ENCODE measurements at places on chromosomes 7 and 10.

DNA sequence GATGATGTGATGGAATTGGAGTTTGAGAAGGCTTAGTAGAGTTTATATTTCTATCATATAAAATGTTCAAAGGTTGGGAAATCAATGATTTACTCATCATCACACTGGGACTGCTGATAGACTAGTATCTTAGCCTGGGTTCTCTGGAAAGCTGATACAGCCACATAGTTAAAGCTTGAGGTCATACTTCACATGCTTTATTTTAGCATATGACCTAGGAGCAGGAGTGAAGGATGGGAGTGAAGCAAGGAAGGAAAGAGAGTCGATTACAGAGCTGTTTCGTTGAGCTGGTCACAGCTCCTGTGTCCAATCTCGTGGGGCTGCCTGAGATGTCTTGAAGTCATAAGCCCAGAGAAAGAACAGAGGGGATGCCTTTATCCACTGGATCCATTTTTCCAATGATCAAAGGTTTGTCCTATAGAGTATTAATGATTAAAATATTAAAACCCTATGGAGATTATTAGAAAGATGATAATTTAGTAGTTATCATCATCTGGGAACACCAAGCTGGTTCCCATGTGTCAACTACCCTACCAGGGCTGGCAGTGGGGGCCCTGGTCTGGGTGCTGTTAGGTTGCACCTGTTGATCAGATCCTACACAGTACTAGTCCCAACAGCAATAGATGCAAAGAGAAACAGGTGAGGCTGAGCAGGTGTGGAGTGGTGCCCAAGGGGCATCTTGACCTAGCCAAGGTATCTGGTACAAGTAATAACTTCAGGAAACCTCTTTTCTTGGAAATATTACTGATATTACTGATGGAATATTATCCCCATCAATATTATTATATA lies 77.8 kb downstream of the BAMBI start:
- no peak for DNase-seq

- no peak for DNase-seq
Measured at GRCh38 chr10:124291001-124291701, 127.6 kb downstream of the OAT start.

DNA sequence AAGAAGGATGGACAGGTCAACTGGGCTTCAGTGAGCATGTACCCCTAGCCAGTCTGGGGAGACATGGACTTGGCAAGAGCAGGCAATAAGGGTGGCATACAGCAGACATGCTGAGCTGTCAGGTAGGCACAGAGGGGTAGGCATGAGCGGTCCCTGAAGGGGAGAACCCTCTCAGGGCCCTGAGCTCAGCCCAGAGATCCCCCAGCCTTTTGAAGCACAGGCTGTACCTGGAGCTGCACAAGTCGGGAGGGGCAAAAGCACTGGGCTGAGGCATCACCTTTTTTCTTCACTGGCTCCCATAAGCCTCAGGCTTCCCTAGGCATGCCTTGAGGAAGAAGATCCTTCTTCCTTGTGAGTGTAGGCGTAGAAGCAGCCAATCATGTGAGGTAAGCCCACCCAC lies 42.3 kb downstream of the ZNF727 start:
- DNase-seq, result no peak

DNA sequence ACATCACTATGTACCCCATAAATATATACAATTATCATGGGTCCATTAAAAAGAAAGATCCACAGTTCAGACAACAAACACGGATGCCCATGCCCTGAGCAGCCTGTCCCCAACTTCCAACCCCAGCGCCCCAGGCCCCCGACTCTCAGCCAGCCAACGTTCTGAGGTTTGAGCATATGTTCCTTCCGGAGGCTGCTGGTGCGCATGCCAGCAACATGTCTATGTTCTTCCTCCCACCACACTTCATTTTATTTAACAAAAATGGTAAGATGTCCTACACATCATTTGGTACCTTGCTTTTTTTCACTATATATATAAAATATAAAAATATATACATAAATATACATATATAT lies 250.9 kb downstream of the MAD1L1 start:
- DNase-seq, result no peak

DNA sequence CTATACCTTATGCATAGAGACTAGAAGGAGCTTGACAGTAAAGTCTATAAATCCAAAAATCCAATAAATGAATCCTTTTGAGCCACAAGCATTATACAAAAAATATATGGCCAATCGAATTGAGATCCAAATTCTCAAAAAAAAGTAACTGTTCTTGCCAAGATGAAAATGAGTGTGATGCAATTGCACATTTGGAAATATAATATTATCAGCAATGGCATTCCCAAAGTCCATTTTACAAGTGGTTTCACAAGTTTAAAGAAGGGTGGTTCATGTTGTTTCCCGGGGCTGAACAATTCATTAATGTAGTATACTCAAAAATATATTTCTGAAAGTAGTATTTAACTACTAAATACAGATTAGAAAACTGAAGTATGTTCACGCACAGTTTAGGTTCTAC lies 7.3 kb downstream of the RP9 start:
- no peak for DNase-seq

DNA sequence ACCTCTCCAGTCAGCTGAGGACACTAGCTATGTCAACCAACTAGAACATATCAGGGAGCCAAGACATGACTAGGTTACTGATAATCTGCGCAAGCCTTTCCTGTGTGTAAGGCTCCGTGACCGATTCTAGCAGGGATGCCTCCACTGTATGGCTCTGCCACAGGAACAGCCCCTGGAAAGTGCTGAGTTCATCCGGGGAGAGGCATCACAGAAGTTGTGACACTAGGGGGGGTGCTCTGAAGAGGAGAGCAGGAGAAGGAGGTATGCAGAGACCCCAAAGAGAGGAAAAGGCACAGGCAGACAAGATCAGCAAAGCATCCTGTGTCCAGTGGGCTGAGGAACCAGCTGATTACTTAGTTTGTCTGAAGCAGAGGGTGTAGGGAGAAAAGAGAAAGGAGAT lies 13.5 kb downstream of the UPP1 start:
- DNase-seq, result no peak

DNA sequence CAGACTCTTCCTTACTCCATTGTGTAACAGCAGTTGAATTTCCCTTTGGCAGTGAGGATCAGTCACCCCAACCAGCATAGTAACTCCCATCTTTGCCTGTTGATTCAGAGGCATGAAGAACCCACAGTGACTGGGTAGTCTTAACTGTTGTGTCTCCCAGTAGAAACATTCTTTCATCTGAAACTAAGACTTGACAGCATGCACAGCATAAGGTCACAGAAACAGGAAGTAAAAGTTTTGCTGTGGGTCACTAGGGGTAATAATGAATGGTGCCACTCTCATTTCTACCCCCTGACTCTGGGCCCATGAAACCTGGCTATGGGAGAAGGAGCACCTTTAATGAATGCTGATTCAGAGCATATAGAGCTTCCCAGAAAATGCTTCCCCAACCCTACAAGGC lies 8.3 kb upstream of the FRMPD2 start:
- DNase-seq, result no peak

- no peak for DNase-seq
Measured at GRCh38 chr7:139397192-139397591, 37.5 kb downstream of the LUC7L2 start.

DNA sequence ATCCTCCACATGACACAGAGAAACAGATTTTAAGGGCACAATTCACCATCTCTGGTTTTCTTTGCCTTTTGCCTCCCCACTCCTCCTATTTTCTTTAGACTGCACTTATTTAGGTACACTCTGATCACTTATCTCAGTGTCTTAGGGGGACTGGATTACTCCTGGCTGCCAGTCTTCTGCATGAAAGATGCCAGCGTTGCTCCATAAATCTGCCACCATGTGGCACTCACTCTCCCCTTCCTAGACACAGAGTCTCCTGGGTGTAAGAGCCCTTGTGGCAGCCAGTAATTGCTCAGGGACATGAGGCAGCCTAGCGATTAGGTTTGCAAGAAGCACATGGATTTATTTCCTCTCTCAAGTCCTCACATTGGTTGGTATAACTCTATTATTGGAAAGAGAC lies 34.5 kb upstream of the RBM20 start:
- no peak for DNase-seq

- no peak for DNase-seq
Measured at GRCh38 chr7:122397381-122397780, 92.8 kb upstream of the FEZF1 start.

GRCh38 chr10:132142396-132143161 lies 44.2 kb upstream of the DPYSL4 start:
- DNase-seq, result no peak

DNA sequence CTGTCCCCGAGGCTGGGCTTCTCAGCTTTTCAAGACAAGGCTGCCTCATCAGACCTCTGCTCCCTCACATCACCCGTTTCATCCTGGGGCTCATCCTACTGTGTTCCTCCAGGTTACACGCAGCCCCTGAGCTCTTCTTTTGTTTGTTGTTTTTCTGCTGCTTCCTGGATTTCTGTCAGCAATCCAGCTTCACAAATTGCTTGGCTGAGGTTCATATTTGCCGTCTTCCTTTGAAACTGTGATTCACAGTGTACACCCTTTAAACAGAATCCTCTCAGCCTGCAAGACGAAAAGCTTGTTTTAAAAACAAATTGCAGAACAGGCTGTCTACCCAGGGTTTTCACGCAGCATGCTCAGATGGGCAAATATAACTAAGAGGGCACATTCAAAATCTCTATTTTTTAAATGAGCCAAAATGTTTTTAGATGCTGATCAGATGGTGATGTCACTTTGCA lies 39.1 kb upstream of the PARD3 start:
- DNase-seq, result no peak

DNA sequence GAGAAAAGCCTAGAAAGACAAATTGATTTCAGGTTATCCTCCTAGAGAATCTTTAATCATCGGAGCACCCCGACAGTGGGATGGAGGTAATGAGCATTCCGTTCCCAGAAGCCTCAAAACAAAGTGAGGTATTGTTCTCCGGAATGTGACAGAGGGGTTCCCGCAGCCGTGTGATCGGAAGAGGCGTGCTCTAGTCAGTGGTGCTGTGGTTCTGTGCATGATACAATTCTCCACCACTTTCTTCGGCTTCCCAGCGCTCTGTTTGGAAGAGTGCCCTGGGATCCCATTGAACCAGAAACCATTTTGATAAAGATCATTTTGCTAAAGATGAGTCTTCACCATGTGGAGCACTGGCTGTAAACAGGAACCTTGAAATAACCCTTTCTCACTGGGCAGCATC lies 434.6 kb downstream of the PAXIP1 start:
- DNase-seq, result no peak

DNA sequence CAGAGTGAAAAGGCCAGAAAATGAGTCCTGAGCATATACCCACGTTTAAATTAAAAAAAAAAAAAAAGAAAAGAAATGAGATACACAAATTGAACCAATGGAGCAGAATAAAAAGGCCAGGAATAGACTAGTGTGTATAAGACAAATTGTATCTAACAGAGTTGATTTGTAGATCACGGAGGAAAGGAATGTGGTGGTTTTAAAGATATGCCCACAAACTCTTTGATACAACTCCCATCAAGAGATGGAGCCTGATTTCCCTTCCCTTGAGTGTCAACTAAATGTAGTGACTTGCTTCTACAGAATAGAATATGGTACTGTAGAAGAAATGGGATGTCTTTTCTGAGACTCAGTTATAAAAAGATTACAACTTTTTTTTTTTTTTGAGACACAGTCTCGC lies 10.4 kb downstream of the SYPL1 start:
- no peak for DNase-seq

GRCh38 chr10:119073584-119073983 lies 7.0 kb downstream of the EIF3A start:
- DNase-seq, result no peak

DNA sequence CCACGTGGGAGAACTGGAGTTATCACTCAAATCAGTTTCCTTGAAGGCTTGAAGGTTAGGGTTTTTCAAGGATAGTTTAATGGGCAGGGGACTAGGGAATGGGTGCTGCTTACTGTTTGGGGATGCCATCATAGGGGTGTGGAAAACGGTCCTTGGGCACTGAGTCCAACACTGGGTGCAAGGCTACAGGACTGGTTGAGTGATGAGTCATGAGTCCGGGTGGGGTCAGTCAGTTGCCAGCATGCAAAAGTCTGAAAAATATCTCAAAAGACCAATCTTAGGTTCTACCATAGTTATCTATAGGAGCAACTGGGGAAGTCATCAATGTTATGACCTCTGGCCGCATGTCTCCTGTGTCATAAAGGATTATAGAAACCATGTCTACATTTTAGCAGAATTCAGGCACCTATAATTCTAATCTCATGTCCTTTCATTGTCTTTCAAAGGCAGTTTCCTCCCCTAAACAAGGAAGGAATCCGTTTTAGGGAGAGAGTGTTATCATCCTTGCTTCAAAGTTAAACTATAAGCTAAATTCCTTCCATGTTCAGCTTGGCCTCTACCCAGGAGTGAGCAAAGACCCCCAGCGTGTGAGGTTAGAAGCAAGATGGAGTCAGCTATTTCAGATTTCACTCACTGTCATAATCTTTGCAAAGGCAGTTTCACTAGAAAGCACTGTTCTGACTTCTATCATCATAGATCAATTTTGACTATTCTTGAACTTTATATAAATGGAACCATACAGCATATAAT lies 94.5 kb downstream of the COL26A1 start:
- DNase-seq, result no peak

Measured in thoracic aorta (tissue), 2 donors.